ENCODE measurements at places on chromosomes 7 and 10.

GRCh38 chr7:29296421-29296820, 101.8 kb downstream of the CHN2 start:
- DNase-seq = no peak

GRCh38 chr7:136692221-136692620, 176.2 kb upstream of the CHRM2 start:
- DNase-seq = no peak

DNA sequence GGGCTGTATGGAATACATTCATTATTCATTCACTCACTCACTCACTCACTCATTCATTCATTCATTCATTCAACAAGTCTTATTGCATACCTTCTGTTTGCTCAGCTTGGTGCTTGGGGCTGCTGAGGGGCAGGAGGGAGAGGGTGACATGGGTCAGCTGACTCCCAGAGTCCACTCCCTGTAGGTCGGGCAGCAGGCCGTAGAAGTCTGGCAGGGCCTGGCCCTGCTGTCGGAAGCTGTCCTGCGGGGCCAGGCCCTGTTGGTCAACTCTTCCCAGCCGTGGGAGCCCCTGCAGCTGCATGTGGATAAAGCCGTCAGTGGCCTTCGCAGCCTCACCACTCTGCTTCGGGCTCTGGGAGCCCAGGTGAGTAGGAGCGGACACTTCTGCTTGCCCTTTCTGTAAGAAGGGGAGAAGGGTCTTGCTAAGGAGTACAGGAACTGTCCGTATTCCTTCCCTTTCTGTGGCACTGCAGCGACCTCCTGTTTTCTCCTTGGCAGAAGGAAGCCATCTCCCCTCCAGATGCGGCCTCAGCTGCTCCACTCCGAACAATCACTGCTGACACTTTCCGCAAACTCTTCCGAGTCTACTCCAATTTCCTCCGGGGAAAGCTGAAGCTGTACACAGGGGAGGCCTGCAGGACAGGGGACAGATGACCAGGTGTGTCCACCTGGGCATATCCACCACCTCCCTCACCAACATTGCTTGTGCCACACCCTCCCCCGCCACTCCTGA, 2.4 kb downstream of the EPO start:
- DNase-seq = no peak

GRCh38 chr7:98985406-98985805, 107.1 kb downstream of the TRRAP start:
- no peak for DNase-seq

DNA sequence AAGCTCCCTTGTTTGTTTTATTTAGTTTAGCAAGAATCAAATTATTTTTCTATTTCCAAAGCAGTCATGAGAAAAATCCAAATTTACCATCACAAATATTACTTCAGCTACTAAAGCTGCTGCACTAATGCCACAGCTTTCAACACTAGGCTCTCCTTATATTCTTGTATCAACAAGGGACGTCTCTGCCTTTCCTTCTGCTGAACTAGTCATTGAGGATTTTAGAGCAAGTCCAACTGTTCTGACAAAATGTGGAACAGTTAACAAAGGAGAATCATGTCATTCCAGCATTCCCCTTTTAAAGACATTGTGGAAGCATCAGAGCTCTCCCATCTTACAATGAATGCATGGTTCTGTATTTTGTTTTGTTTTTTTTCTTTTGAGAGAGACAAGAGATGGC, 28.6 kb downstream of the FAM13C start:
- DNase-seq = no peak

- DNase-seq = no peak
Observed at GRCh38 chr10:28891058-28891713, 213.9 kb downstream of the BAMBI start.

GRCh38 chr7:93620057-93620456, 45.5 kb upstream of the CALCR start:
- no peak for DNase-seq

DNA sequence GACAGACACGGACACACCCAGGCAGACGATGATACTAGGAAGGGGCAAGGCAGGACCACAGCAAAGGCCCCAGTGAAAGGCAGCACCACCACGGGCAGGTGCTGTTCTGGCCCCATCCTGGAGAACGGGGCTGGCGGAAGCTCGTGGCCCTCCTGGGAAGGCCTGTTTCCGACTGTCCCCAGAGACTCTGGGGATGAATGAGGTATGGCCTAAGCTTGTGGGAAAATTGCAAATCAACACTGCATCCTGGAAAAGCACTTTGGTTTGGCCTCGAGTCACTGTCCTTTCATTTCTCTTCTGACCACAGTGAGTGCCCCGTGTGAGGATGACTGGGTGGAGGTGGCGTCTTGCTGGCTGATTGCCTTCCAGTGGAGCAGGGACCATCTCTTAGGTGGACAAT, 81.6 kb upstream of the ANLN start:
- DNase-seq = no peak

- DNase-seq = no peak
Observed at GRCh38 chr10:86628311-86628710, 26.0 kb upstream of the OPN4 start.

DNA sequence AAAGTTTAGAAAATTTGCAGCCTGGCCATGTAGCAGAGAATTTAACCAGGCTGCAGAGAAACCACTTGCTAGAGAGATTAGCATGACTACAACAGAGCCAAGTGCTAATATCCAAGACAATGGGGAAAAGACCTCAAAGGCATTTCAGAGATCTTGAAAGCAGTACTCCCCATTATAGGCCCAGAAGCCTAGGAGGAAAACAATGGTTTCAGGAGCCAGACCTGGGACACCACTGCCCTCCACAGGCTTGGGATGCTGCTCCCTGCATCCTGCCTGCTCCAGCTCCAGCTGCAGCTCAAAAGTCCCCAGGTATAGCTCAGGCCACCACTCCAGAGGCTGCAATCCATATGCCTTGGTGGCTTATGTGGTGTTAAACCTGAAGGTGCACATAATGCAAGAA, 101.5 kb upstream of the TMEM72 start:
- no peak for DNase-seq

- no peak for DNase-seq
Observed at GRCh38 chr10:17923728-17924127, 28.0 kb upstream of the SLC39A12 start.

DNA sequence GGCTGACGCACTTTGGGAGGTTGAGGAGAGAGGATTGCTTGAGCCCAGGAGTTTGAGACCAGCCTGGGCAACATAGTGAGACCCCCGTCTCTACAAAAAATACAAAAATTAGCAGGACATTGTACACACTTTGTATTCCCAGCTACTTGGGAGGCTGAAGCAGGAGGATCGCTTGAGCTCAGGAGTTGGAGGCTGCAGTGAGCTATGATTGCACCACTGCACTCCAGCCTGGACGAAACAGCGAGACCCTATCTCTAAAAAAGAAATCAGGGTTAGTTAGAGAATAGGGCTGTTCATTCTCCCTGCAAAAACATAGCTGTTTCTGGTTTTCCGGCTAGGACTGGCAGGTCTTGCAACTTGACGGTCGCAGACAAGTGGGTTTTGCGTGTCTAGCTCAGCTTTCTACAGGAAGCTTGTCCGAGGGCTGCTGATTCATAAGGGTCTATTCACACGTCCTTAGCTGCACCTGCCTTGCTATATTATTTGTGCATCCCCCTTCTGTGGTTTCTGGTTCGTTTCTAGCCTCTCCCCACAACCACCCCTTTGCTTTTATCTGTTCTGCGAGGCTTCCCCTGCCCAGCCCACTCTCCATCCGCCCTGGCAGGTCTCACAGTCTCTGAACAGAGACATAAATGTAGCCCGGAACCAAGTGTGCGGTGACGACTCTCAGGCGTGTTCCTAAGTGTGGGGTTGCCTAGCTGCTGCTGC, 10.7 kb downstream of the AMZ1 start:
- DNase-seq = no peak

DNA sequence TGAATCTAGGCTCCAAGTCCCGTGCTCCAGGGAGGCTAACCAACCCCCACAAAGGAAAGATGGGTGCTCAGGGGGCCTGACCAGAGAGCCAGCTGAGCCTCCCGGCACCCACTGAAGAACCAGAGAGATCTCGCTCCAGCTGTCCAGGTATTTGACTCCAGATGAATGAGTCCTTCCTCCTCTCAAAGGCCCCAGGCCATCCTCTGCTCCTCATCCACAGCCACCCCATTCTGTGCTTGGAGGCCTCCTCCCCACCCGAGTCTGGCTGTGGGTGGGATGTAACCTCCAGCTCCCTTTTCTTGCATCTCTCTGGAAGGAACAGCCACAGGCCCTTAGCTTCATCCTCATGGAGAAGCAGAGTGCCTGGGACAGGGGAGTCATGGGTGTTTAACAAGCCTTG, 44.6 kb downstream of the VSTM4 start:
- DNase-seq = no peak

DNA sequence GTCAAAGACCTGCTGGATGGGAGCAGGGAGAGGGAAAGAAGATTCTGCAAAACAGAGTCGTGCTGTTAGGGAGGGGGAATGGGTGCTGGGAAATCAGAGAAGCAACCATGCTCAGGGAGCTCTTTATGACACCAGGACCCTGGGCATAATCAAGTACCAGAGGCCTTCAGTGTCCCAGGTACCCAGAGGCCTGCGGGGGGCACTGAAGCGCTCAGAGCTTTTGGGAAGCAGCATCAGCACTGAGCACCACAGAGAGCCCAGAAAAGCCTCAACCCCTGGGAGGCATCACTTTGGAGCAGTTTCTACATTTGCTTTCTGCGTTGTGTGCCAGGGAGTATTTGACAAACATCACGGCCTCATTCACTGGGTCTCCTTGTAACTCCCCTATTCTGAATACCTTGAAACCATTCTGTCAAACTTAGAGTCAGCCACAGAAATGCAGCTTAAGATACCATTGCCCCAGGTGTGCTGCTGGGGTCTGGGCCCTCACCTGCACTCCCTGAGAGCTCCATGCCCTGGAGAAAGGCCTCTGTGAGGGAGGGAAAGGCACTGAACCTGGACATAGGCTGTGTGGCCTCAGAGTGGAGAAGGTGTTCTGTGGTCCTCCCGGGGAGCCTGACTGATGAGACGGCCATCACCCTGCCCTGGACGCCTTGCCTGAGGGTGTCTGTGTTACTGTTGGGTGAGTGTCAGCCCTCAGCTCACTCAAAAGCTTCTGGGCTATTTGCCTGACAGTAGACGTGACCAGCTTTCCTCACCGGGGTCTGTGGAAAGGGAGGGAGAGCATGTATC, 37.1 kb downstream of the CXCL12 start:
- DNase-seq = no peak
